ENCODE measurements at places on chromosomes 13 and 19.

GRCh38 chr13:91652404-91653301 is 254.2 kb downstream of the GPC5 start:
- no peak for DNase-seq

- no peak for DNase-seq
Observed at GRCh38 chr13:112042496-112042895, 24.5 kb upstream of the SOX1 start.

DNA sequence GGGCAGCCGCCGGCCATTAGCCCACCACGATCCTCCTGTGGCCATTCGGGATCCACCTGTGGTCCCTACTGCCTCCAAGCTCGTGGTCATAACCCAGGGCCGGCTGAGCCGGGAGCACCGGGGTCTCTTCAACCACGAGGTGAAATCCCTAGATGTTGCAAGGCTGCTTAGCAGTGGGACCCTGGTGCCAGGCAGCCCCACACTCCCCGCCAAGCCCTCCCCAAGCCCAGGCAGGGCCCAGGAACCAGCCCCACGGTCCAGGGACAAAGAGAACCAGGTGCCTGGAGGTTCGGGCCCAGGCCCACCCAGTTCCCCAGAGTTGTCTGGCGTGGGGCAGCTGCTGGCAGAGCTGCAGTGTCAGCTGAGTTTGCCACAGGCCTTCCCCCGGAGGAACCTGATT is 3.4 kb upstream of the TMEM145 start:
- no peak for DNase-seq

DNA sequence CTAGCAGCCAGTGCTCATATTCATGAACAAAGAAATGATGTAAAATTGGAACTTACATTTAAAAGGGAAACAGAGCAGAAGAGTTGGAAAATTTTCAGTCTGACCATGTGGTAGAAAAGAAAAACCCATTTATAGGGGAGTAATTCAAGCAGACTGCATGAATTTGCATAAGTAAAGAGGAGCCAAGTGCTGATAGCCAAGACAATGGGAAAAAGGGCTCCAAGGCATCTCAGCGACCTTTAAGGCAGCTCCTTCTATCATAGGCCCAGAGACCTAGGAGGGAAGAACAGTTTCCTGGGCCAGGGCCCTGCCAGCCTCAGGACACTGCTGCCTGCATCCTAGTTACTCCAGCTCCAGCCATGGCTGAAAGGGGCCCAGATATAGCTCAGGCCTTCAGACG is 7.5 kb downstream of the DNAJC3 start:
- DNase-seq: no peak

DNA sequence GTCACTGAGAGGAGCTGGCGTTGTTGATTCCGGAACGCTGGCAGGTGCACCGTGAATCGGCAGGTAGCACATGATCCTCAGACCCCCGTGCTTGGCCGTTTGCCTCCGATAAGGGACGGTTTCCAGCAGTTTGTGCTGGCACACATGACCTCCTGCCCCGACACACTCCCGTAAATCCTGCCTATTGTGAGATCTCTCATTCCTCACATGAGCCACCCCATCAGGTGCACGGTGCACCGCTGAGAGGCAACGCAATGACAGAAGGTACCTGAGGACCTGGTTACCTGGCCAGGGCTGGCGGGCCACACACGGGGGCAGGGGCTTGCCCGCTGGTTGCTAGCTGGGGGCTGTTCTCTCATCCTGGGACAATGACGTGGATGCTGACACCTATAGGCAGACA is 2.1 kb upstream of the ADPRHL1 start:
- DNase-seq: no peak

- peak; percentile 71 for DNase-seq
Observed at GRCh38 chr19:13026462-13027370, 31.4 kb downstream of the NFIX start.
